ENCODE measurements at places on chromosomes 11 and 22.

DNA sequence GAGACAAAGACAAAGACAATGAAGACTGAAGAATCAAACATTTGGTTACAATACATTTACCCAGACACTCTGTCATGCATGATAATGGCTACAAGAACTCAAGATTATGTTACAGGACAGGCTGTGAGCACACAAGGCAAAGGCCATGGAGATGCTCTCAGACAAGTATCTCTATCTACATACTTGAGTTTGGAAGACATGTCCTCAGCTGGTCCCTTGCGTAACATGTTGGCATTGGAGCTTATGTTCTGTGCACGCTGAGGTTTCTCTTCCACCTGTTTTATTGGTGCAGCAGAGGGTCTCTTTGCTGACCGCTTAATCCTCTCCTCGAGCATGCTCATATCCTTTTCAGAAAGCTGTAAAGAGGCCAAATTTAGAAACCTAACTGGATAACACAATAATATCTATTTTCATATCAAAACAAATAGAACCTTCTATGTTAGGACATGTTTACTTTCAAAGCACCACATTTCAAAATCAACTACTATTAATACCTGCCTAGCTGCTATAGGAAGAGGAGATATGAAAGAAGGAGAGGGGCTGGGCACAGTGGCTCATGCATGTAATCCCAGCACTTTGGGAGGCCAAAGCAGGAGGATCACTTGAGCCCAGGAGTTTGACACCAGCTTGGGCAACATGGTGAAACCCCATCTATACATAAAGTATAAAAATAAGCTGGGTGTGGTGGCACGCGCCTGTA is 41.6 kb downstream of the F2 start:
- no peak for DNase-seq

GRCh38 chr11:116454951-116455350 is 317.8 kb downstream of the BUD13 start:
- no peak for DNase-seq

GRCh38 chr11:33952805-33953204 is 60.9 kb upstream of the LMO2 start:
- DNase-seq = no peak

GRCh38 chr11:12778240-12778905 is 104.2 kb downstream of the TEAD1 start:
- DNase-seq = no peak

DNA sequence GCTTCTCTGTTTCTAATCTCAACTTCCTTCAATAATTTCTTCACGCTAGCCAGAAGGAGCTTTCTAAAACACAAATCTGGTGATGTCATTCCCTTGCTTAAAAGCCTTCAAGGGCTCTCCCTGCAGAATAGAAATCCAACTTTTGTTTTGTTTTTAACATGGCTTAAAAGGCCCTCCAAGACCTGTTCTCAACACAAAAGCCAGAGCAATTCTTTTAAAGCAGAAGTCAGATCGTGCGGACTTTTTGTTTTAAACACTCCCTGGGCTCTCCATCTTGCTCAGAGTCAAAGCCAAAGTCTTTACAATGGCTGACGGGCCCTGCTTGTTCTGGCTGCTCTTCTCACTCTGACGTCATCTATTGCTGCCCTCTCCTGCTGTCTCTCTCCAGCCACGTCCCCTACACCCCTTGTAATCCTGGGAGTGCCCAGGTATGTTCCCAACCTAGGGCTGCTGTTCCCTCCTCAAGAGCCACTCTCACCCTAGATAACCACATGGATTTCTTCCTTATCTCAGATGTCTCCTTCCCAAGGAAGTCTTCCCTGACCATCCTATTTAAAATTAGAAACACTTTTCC is 22.5 kb downstream of the TECTA start:
- DNase-seq = no peak

DNA sequence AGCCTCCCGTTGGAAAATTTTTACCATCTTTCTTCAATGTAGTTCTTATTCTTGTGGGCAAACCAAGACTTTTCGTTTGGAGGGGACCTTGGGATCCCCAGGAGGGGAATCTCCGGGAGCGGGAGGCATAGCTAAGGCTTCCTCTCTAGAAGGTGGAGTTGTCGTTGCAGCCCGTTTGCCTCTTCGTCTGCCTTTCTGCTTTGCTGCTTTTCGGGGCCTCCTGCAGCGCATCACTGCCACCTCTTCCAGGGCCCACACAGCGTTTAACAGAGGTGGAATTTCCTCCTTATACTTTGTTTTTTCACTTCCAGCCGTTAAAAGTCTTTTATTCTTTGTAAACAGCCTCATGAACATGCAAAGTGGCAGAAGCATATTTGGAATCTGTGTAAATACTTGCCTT is 3.5 kb upstream of the IFITM3 start:
- DNase-seq = no peak

DNA sequence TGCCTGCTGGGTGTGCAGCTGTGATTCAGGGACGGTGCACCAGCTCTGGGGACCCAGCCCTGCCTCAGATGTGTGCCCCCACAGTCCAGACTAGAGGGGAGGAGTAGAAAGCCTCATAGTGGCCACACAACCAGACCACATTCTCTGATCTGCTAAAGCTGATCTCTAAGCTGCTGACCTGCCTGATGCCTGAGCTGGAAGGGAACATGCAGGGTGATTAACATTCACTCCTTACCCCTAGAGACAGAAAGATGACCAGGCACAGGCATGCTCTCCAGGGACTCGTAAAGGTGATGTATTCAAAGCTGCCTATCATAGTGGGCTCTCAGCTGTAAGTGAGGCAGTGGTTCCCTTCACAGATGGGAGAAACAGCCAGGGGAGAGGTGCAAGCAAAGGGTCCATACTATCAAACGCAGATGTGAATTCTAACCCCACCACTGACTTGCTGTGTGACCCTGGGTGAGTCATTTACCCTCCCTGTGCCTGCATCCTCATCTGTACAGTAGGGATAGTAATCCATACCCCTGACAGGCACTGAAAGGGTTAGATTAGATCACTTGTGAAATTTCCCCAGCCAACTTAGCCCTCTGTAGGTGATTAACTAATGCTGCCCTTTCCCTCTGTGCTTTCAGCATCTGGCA is 29.0 kb upstream of the LRRC32 start:
- no peak for DNase-seq

- DNase-seq = no peak
Measured at GRCh38 chr22:36470994-36471331, 10.5 kb downstream of the TXN2 start.

DNA sequence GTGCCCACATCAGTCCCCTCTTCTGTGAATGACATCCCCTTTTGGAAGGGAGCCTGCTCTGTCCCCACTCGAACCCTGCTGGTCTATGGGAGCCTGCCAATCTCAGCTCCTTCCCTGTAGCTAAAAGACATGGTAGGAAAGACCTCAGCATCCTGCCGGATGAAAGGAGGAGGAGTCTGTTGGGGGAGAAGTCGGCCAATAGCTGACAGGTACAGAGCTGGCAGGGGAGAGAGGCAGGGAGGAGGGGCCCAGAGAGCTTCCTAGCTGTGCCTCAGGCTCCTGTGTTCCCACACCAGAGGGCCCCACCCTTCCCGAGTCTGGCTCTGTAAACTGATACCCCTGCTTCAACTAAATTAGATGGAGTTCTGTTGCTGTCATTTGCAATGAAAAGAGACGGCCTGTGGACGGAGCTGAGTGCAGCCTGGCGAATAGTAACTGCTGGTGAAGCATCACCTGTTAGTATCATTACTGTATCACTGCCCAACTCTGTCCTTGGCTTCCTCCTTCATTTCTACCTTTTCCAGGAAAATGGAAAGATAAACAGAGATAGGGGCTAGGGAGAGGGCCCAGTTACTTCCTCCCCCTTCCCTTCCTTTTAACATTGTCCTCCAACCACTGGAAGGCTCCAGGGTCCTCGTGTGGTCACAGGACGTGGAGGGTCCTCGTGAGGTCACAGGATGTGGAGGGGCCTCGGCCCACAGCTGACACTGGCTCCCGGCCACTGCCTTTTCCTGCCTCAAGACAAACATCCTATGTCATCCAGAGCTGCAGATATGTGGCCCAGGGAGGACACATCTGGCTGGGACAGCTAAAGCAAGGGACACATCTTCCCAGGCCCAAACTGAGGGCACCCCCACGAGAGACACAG is 15.1 kb downstream of the FXYD6 start:
- DNase-seq = no peak

DNA sequence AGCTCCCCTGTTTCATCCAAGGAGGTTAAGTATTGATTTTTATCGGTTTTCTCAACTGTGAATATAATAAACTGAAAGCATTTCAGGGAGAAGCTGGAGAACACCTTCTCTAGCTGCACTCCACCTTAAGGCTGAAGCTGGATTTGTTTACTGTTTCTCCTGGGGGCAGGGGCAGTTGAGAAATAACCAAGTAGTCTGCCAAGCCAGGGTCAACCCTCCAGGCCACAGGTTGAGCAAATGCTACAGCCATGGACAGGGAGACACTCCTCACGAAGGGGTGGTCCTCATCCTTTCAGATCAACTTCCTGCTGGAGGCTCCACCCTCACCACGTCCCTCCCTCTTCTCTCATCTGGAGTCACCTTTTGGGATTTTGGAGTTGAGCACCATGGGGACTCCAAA is at the start of gene TTC36:
TSS of gene TTC36 (plus strand) at position 366 of the 400 bp plus-strand sequence. CDS start at position 387, 21 bp downstream.
- no peak for DNase-seq

DNA sequence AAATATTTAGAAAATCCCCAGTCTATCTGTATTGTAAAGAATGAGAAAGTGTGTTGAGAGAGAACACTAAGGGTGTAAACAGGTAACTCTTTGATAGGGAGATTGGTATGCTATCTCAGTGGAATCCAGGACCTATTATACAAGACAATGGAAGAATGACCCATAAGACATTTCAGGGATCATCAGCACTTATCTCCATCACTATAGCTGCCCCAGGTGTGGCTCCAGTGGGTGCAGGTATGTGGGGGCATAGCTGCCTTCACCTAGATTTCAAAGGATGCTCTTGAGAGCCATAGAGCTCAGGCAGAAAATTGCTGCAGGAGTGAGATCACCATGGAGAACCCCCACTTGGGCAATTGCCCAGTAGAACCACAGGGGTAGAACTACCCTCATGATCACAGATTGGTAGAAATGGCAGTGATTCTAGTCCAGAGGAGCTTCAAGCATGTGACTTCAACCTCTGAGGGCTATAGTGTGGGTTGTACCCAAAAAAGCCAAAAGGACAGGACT is 252.3 kb upstream of the TBCEL start:
- DNase-seq = no peak

GRCh38 chr11:125072218-125072960 is 9.3 kb downstream of the SLC37A2 start:
- DNase-seq = no peak

- no peak for DNase-seq
Measured at GRCh38 chr11:6472934-6473333, 807 bp downstream of the TRIM3 start.

GRCh38 chr11:119782006-119782738 is 53.2 kb upstream of the NECTIN1 start:
- no peak for DNase-seq

GRCh38 chr22:30640361-30640760 is 4.8 kb downstream of the SLC35E4 start:
- no peak for DNase-seq

GRCh38 chr22:41823797-41824196 is 9.1 kb upstream of the SREBF2 start:
- DNase-seq = no peak

DNA sequence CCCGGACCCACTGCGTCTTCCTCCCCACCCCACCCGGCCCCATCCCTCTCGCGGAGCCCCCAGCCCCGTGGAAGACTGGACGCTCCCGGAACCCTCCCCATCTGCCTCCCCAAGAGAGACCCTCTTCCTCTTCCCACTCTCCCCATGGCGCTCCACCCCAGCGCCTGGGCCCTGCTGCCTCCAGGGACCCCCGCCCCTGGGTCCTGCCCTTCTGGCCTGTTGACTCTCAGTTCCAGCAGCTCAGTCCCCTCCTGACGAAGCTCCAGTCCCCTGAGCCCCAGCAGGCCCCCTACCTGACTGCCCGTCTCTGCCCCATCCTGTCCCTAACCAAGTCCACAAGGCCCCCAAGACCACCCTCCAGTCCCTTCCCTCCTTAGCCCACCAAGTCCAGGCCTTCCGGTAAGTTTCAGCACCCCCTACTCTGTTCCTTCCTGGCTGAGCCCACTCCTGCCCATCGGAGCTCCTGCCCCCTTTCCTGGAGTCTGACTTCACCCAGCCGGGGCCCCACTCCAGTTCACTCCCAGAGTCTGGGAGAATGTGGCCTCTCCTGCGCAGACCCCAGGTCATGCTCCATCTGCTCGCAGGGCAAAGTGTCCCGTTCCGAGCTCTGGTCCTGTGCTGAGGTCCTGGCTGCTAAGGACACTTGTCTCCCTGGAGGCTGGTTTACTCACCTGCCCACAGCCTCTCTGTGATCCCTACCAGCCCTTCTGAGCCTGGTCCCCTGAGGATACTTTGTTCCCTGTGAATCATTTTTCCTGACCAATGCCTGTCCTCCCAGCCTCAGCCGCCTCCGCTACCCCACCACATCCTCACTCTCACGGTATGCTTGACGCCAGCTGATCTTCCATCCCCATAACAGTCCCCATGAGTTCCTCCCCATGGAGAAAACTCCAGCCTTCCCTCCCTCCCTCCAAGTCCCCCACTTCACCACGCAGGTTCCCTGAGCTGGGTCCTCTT is 722 bp downstream of the IFITM10 start:
- DNase-seq = no peak

GRCh38 chr11:3130269-3131071 is 34.6 kb downstream of the OSBPL5 start:
- DNase-seq = no peak

DNA sequence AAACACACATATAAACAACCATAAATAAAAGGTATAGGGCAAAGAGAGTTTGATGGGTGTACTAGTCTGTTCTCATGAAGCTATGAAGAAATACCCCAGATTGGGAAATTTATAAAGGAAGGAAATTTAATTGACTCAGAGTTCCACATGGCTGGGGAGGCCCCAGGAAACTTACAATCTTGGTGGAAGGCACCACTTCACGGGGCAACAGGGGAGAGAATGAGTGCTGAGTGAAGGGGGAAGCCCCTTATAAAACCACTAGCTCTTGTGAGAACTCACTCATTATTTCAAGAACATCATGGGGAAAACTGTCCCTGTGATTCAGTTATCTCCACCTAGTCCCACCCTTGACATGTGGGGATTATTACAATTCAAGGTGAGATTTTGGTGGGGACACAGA is 385.9 kb upstream of the ANO5 start:
- DNase-seq = no peak

DNA sequence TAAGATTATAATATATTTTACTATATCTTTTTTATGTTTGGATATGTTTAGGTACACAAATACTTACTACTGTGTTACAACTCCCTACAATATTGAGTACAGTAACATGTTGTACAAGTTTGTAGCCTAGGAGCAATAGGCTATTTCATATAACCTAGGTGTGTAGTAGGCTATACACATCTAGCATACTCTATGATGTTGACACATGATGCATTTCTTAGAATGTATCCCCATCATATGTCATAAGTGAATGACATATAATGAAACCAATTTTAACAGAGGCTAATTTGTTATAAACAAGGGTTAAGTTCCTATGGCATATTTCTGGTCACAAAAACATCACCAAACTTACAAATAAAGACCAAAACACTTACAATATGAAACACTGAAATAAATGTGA is 86.5 kb upstream of the RRM1 start:
- DNase-seq = no peak
